ENCODE measurements at places on chromosomes 16 and 17.

GRCh38 chr17:76241204-76241538, 878 bp upstream of the RNF157 start:
- DNase-seq: no peak

GRCh38 chr16:21301895-21302291, 23.8 kb upstream of the CRYM start:
- no peak for DNase-seq

DNA sequence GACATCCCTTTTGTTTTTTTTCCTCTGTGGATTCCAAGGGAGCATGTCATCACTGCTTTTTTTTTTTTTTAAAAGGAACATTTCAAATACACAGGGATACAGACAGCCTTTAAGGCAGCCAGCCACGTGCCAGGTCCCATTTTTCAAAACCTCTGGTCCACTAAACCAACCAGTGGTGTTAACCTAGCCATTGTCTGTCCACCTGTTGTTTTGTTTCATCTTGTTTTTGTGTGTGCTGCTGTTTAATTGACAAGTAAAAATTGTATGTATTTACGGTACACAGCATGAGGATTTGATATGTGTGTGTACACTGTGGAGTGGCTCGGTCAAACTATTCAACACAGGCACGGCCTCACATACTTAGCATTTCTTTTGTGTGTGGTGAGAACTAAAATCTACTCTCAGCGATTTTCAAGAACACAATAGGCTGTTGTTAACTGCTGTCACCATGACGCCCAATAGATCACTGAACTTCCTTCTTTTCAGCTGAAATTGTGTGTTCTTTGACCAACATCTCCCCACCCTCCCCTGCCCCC, 19.2 kb downstream of the TMEM114 start:
- DNase-seq: no peak

GRCh38 chr17:61201211-61201610, 198.4 kb upstream of the TBX2 start:
- DNase-seq: no peak

- DNase-seq: no peak
Measured at GRCh38 chr16:67529582-67530012, 968 bp downstream of the RIPOR1 start.

- DNase-seq: no peak
Measured at GRCh38 chr17:70298929-70299531, 129.7 kb downstream of the KCNJ2 start.

- DNase-seq: no peak
Measured at GRCh38 chr17:909642-910323, 69.8 kb downstream of the NXN start.

- no peak for DNase-seq
Measured at GRCh38 chr16:63981639-63982038, 1140.2 kb downstream of the CDH11 start.

DNA sequence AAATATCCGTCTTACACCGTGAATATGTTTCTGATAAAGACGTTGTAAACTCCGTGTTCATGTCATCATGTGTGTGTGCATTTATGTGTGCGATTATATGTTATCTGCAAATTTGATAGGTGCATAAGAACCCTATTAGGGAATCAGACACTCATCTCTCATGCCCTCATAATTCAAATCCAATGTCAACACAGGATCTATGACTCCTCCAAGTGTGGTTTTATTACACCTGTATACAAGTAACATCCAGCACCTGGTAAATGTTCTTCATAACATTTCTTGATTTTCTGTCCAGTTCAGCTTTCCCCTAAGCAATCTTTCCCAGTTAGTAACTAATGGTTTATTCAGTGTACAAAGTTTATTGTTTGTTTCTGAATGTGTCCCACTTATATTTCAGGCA, 681.9 kb downstream of the CDH11 start:
- DNase-seq: no peak

DNA sequence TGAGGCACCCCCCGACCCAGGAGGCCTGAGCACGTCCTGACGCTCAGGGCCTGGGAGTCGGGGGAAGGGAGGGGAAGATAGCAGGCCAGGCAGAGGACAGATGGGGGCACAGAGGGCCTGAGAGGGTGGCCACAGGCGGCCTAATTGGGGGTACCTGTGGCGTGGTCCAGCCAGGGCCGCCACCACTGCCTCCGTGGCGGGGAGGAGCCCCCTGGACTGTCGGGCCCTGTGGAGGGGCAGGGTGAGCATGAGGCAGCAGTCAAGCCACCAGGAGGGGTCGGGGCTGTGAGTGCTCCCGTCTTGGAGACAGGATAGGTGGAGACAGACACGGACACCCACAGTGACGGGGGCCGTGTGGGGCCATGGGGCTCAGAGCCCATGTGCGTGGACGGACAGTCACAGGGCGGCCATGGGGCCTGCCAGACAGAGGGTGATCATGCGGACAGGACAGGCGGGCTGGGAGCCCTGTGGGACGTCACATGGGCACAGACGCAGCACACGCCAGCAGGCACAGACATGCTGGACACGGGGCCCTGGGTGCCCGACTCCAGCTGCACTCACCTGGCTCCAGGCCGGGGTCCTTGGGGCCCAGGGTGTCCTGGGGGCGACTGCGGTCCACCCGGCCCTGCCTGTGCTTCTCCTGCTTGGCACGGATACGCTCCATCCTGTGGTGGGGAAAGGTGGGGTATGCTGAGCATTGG, 18.7 kb downstream of the CTU2 start:
- no peak for DNase-seq

- DNase-seq: no peak
Measured at GRCh38 chr17:45942284-45942683, 47.9 kb downstream of the MAPT start.

- peak; percentile 56 for DNase-seq
Measured at GRCh38 chr17:77451894-77452852, 311.4 kb downstream of the SEC14L1 start.

DNA sequence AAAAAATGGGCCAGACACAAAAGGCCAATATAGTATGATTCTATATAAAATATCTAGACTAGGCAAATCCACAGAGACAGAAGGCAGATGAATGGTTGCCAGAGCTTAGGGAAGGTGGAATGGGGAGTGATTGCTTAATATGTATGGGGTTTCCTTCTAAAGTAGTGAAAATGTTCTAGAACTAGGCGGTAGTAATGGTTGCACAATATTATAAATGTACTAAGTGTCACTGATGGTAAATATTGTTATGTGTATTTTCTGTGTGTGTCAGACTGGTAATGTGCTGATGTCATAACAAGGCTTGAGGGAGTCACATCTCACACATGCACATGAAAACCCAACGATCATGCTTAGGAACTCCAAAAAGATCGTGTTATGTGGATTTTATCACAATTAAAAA, 106.9 kb upstream of the SIAH1 start:
- DNase-seq: no peak

GRCh38 chr17:22464041-22464440, 771.7 kb downstream of the KCNJ18 start:
- no peak for DNase-seq

DNA sequence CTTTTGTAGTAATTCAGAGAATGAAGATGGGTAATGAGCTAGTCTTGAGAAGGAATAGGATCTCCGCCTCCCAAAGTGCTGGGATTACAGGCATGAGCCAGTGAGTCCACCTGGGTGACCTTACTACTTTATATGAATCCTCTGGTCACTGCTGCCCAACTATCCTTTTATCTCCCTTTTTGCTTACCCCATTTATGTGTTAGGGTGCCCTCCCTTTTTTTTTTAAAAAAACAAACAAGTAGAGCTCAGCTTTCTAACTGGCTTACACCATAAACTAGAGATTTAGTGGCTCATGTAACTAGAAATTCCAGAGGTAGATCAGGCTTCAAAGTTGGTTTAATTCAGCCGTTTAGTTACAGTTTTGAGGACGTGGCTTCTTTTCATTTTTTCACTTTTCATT, 15.6 kb downstream of the USP10 start:
- no peak for DNase-seq

DNA sequence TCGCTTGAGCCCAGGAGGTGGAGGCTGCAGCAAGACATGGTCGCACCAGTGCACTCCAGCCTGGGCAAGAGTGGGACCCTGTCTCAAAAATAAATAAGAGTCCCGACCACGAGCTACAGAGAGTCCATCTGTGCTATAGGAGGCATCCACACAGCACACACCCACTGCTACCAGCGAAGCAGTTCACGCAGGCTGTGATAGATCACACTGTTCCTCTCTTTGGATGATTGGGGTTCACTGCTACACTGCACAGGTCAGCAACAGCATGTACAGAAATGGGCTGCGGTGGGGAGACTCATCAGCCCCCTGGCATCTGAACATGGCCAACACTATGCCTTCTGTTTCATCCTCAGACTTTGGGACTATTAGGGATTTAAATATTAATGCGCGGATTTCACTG, 33.8 kb downstream of the PMM2 start:
- DNase-seq: no peak

- DNase-seq: peak; percentile 9
Measured at GRCh38 chr16:23597003-23597756, 1.1 kb upstream of the NDUFAB1 start.

DNA sequence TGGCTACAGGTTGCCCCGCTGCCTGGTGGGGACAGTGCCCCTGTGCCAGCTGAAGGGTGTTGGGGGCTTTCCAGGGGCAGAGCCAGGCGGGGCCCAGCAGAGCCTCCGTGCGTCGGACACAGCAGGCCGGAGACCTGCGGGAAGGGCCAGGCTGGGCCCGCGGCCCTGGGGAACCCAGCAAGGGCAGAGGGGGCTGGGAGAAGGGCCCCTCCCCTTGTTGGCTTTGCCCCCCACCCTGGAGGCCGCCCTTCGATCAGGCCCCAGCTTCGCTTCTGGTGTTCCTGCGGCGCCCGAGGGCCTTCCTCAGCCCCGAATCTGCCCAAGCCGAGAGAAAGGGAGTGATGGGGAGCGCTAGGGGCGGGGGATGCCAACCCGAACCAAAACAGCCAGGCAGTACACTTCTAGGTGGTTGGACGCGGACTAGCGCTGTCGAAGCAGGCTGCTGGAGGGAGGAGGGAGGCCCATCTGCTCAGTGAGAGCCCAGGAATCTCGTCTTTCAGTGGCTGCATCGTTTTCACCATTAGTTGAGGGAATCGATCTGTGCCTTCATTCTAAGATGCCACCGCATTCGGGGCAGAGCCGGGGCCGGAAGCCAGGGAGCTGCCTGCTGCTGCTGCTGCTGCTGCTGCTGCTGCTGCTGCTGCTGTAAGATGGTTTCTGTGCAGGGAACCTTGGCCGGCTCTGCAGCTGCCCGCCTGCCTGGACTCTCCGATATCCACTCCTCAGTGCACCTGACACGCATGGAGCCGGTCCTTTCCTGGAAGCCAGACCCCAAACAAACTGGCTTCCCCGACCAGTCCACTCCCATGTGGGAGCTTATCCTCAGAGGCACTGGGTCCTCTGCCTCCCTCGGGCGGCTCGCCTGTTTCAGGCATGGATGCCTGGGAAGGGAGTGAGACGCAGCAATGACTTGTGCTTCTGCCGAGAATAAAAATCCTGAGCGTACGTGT, 1.7 kb downstream of the JPH3 start:
- DNase-seq: no peak

DNA sequence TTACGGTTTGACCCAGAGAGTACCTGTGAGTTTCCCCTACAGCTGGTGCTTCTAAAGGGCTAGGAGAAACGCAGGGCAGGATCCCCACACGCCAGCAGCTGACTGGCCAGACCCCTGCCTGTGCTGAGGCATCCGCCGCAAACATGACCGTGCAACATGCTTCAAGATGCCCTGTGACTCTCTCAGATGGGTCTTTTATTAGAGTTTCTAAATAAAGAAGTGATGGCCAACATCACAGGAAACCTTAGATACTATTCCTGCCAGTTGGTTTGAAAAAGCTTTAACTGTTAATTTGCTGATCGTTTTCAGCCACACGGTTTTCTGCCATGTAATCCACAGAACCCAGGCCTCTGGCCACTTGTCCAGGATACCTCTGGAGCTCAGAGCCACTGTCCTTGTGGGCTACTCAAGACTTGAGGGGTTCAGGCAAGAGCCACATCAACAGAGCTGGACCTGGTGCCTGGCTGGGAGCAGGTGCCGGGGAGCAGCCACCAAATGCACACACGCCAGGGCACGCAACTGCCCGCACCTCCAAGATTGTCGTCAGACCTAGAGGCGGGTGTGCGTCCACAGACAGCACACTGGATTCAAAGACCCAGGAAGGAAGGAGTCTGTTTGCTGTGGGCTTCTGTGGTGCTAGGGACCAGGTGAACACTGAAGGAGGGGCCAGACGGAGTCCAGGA, 118.4 kb downstream of the ZNF778 start:
- no peak for DNase-seq

GRCh38 chr17:2157081-2157480, 102.2 kb downstream of the HIC1 start:
- no peak for DNase-seq

- DNase-seq: no peak
Measured at GRCh38 chr16:57600952-57601580, 27.4 kb upstream of the ADGRG1 start.

GRCh38 chr17:45093444-45094110, 32.5 kb downstream of the NMT1 start:
- DNase-seq: no peak

DNA sequence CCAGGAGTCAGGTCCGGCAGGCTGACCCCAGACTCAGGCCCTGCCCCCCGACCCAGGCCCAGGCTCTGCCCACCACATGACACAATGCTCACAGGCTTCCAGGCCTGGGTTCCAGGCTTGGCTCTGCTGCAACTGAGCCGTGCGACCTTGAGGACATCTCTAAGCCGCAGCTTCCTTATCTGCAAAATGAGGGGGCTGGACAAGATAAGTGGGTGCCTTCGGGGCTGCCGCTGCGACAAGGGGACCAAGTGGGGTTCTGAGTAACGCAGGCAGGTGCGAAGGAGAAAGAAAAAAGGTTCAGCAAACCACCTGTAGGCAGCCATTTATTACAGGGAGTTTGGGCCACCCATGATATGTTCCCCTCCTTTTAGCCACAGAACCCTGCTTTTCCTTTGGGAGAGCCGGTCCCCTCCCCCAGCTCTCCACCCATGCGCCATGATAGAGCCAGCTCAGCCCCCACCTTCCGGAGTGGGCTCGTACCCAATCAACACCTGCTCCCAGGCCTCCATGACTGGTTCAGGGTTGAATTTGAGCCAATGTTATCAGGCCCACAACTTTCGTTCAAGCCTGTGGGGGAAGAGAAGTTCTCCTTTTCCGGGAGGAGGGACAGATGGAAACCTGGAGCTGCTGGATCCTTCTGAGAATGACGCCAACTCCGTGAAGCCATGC, 38.2 kb downstream of the RTN4RL1 start:
- DNase-seq: no peak

DNA sequence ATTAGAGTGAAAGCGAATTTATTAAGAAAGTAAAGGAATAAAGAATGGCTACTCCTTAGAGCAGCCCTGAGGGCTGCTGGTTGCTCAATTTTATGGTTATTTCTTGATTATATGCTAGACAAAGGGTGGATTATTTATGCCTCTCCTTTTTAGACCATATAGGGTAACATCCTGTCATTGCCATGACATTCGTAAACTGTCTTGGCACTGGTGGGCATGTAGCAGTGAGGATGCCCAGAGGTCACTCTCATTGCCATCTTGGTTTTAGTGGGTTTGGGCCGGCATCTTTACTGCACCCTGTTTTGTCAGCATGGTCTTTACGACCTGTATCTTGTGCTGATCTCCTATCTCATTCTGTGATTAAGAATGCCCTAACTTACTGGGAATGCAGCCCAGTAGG, 58.2 kb downstream of the TANC2 start:
- no peak for DNase-seq
